ENCODE measurements at places on chromosomes 6 and 20.
A peak's percentile ranks its signal among the peaks of the same experiment; 100 is the strongest.

- peak; percentile 93 for DNase-seq
Measured at GRCh38 chr6:134295953-134296553, 21.9 kb downstream of the SGK1 start.

DNA sequence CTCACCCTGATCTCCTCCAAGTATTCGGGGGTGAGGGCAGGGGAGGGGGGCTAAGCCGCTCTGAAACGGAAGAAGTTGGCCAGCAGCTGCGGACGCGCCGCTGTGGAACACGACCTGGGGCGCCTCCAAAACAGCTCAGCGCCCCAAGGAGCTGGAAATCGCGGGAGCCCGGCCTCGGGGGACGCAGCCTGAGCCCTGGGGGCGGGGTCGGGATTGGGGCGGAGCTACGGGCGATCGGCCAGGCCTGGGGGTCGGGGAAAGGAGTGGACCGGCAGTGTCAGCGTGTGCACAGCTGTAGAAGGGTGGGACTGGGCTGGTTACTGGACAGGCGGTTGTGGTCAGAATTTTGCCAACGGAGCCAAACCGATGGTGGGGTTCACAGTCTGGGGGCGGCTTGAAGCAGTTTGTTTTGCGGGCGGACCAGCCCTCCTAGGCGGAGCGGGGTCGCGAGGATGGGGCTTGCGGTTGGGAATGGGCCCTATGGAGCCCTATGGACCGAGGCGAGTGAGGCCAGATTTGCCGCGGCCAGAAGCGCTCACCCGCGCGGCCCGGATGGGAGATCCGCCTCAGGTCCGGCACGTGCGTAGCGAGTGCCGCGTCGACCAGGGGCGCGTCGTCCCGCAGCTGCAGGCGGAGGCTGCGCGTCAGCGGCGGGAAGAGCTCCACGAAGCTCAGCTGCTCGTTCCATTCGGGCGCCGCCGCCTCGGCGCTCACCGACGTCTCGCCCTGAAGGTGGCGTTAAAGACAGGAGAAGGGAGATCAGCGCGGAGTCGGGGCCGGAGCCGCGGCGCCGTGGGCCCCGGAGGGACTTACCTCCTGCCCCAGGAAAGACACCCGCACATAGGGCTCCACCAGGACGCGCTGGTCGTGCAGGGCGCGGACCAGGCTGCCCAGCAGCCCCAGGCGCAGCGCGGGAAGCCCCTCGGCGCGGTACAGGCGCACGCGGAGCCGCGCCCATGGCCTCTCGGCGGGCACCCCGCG lies 14.3 kb upstream of the SPAG4 start:
- DNase-seq, result peak; percentile 40

DNA sequence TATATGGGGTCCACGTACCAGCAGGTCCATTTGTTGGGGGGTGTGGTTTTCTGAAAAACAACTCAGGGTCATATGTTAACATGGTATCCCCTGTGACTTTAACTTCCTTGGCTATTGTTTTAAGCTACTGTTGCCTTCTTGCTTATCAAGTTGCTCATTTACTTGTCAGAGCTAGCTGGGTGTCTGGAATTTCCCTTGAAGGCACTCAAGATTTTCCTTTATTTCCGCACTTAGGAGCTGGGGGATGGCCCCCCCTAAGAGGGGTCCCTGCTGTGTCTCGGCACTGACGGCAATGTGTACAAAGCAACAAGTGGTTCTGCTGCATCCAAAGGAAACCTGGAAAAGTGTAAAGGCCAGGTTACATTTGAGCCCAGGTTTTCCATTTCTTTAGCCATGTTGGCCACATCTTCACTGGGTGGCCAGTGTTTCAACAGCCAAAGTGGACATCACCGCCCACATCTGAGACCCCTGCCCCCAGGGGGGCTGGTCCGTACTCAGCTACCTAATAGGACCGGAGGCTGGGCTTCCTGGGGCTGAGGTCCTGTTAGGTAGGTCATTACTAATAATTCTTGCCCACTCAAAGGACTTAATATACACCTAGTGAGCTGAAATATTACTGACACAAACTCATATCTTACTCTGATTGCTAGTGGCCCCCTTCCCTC lies 24.8 kb upstream of the SYNDIG1 start:
- DNase-seq, result no peak

DNA sequence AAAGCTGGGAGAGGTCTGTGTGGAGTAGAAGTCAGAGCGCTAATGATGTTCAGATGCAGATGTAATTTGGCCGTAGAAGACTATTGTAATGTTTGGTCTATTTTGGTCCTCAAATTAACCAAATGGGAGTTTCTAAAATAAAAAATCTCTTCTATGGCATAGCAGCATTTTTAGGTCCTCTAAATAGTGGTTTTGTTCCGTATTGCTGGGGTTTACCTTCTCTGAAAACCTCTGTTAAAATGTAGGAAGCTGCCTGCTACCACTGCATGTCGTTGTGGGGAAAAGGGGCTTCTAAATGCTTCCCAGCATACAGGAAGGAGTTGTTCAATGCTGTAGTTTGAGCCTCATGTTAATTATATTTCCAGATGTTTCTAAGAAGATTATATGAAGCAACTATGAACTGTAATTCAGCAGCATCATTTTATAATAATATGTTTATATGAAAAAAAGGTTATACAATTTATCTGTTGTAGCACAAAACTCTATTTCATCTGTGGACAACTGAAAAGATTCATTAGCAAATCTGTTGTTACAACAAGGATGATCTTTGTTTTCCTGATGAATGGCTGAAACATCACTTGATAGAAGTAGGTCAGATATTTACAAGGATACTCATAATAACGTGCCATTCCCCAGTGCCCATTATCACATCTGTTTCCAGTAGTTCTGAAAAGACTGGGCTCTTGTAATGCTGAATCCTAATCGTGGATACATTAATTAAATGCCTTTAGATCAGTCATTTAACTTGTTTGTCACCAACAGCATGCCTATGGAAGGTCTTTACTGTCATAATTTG lies 256.6 kb downstream of the TBC1D7 start:
- DNase-seq, result peak; percentile 55

DNA sequence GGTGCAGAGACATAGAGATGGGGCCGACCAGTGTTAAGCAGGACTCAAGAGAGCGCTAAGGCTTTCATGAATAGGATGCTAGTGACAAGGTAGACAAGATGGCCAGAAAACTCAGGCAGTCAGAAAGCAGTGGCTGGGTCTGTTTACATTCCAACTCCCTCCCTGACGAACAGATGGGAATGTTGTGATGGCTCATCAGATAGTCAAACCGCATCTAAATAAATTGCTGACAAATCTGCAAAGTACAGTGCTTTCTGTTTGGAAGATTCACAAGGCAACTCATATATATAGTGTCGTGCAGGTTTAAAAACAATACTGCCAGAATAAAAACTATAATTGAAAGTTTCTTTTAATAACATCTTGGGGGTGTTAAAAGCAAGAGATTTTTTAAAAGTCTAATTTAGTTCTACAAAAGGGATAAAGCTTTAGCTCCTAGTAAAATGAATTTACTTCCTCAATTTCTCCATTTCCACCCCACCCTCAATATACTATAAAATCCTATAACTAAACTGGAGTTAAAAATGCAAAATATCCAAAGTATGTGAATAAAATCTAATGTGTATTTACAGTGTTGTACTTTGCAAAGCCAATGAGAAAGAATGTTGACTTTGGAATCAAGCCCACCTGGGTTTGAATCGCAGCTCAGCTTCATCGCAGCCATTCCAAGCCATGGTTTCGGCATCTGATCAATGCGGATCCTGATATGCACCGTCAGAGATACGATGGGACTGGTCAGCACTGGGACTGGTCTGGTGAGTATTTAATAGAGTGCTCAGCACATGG lies 247.3 kb upstream of the PDE10A start:
- no peak for DNase-seq

DNA sequence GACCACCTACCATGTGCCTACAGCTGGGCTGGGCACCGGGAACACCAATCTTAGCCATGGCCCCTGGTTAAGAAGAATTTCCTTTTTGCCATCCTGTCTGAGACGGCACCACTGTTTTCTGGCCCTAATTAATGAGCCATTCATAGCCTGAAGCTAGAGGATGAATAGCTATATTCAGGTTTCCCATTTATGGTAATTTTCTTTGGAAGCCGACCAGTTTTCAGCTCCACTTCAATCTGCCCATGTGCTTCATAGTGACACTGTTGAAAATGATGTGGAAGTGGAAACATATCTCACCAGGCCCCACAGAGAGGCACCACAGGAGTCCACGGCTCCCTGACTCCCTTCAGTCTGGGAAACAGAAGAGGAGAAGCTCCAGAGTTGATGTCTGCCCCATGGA lies 22.6 kb upstream of the ULBP3 start:
- peak; percentile 79 for DNase-seq

DNA sequence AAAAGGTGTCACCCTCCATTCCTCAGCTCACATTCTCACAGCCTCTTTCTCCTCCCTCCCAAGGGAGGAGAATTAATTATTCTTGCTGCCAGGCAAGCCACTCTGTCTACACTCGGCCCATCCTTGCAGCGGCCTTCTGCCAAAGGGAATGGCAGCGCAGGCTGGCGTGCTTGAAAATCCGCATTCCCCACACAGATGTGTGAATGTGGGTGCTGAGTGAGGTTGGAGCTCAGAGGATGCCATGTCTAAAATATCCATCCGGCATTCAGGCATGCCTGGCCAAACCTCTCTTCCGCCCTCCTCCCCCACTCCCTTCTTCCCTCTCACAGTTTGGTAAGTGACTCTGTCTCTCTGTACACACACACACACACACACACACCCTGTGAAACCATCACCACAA lies 27.7 kb downstream of the PNPLA1 start:
- no peak for DNase-seq

GRCh38 chr6:15796844-15797243 lies 134.0 kb upstream of the DTNBP1 start:
- DNase-seq, result peak; percentile 77

DNA sequence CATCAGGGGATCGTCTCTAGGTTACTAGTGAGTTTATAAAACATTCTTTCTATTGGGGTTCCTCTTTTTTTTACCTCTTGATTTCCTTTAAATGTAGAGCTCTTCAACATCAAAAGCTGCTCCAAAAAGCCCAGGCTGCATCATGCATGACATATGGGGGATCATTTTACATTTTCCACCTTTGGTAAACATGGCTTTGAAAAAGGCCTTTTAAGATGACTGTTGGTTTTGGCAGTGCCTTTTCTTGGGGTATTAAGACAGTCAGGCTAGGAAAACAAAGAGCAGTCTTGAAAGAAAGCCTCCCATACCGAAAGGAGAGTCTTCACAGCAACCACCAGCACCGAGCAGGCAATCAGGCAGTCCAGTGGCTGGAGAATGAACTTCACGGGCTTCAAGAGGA lies 73.2 kb downstream of the NPEPL1 start:
- no peak for DNase-seq

DNA sequence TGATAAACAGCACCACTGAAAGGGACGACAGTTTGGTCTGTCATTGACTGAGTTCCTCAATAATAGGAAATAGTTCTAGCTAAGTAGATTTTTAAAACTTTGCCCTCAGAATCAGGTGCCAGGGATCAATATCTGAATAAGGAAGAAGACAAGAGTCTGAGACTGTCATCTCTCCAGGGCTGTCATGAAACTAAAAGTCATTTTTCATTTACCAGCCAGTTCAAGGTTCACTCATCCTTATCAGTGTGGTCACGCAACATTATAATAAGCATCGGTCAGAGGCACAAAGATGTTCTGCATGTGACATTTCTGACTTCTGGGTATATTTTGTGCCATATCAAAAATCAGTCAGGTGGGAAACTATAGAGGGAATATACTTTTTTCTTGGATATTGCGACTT lies 52.5 kb upstream of the E2F3 start:
- DNase-seq, result no peak

DNA sequence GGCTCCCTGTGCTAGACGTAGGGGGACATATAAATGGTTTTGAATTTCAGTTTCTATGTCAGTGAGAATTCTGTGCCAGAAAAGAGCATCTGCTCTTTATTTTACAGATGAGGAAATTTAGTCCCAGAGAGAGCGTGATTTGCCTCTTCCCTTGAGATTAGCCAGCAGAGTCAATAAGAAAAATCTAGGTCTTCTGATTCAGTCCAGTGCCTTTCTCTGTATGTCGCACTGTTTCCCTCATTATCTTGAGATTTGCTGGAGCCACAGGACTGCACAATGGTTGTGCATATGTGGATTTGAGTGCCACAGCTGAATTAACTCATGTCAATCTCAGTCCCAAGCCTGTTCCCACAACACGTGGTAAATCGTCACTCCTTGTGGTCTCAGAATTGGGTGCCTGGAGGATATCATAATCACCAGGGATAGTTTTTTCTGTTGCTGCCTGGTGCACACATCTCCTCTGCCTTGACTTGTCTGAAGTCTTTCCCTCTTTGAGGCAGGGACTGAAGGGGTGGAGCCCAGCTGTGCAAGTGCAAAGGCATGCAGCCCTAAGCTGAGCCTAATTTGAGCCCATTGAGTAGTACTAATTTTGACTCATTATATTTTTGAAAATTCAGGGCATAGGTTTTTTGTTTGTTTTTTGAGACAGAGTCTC lies 276.7 kb downstream of the SOX4 start:
- no peak for DNase-seq

DNA sequence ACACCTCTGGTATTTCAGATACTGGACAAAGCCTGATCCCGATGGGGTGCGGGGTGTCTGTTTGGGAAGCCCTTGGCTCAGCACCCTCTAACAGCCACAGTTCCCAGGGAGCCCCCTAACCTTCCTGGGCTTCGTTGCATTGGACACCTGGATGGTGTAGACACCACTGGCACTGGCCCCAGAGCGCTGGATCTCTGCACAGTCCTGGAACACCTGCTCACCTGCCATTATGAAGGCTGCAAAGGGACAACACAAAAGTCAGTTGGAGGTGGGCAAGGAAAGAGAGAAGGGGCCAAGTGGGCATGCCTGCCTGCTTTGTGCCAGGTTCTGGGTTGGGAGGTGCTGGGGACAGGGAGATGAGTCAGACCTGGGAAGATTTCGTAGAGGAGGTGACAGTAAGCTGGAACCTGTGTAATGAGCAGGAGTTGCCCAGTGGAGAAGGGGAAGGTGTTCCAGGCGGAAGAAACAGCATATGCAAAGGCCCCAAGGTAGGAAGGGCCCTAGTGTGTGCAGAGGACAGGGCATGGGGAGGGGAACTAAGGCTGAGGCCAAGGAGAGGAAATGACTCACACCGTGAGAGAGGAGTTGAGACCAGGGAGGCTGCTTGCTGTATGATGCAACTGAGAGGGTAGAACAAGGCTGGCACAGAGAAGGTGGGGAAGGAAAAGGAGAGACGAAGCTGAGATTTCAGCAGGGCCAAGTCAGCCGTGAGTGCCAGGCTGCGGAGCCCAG lies 34.9 kb downstream of the ANGPT4 start:
- DNase-seq, result peak; percentile 44

DNA sequence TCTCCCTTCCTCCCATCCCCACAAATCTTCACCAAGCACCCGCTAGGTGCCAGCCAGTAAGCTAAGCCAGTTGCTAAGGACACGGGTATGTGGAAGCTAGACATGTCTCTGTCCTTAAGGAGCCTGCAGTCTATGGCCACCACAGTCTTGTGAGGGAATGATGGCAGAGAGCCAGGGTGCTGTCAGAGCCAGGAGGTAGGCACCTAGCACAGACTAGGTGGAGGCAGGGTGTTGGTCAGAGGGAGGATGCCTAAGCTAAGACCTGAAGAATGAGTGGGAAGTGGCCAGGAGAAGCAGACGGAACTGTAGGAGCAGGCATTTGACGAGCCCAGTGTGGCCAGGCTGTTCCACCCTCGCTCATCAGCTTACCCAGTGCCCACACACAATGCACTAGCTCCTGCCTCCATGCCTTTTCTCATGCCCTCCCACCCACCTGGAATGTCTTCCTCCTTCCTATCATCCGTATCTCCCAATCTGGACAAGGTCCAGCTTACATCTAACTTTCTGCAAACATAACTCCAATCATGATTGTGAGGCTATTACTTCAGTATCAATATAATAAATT lies 125.6 kb downstream of the FOXC1 start:
- no peak for DNase-seq

GRCh38 chr20:51661609-51662178 lies 106.5 kb downstream of the ATP9A start:
- DNase-seq, result peak; percentile 37

All from COLO829 (cell line).